OCI-LY7 (cell line): ENCODE measurements at places on chromosomes 13 and 19.

- no peak for DNase-seq
Measured at GRCh38 chr13:27971776-27972477, 2.8 kb upstream of the CDX2 start.

GRCh38 chr19:44677019-44677811 lies 5.9 kb downstream of the CEACAM19 start:
- DNase-seq, result peak; percentile 30

DNA sequence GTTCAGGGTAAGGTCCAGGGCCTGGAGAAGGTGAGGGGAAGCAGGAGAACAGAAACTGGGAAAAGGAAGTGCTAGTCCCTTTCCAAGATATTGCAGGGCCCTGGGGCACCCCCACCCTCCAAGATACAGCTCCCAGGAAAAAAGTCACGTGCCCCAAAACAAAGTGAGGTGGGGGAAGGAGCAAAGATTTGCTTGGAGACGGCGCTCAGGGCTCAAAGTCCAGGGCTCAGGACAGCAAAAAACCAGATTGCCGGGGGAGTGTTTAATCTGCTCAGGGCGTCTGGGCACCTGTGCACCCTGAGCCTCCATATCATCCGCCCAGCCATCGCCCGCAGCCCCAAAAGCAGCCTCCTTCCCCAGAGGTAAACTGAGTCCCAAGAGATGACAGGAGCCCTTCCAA lies 6.3 kb downstream of the SMIM24 start:
- DNase-seq, result no peak

GRCh38 chr19:4088975-4089374 lies 22.3 kb upstream of the ZBTB7A start:
- DNase-seq, result no peak

DNA sequence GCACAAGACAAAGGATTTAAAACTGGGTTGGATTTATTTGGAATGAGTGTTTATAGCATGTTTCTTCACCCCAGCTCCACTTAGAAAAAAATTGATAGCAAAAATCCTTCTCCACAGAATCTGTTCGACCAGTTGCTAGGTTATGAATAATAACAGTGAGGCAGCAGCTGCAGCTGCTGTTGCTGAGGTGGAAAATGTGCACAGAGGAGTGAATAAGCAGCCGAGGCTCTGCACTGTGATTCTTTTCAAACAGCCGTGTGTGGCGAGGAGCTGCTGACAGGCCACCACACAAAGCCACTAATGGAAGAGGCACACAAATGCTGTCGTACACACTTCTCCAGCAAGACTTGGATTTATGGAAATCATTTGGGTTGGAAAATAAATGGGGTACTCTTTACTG lies 6.4 kb upstream of the RASL11A start:
- peak; percentile 51 for DNase-seq

GRCh38 chr13:70384156-70384555 lies 275.9 kb upstream of the KLHL1 start:
- no peak for DNase-seq

GRCh38 chr13:98293103-98293502 lies 116.0 kb upstream of the RNF113B start:
- DNase-seq, result no peak
